ENCODE measurements at places on chromosomes 13 and 19.

DNA sequence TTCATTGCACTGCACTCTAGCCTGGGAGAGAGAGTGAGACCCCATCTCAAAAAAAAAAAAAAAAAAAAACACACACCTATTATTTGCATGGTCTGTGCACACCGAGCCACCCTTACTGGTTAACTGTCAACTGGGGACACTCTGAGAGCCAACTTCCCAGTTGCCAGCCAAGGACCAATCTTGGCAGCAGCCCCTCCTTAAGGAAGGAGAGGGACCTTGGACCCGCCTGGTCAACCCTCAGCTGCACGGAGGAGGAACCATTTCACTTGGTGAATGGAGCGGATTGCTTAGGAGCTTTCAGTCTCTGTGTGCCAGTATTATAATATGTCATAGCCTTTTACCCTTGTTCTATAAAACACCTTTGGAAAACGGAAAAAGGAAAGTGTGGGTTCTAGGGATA is 24.9 kb downstream of the MICOS13 start:
- DNase-seq = no peak

- DNase-seq = no peak
Observed at GRCh38 chr13:51675385-51675784, 91.1 kb downstream of the WDFY2 start.

- DNase-seq = no peak
Observed at GRCh38 chr13:32676242-32676641, 90.0 kb downstream of the PDS5B start.

DNA sequence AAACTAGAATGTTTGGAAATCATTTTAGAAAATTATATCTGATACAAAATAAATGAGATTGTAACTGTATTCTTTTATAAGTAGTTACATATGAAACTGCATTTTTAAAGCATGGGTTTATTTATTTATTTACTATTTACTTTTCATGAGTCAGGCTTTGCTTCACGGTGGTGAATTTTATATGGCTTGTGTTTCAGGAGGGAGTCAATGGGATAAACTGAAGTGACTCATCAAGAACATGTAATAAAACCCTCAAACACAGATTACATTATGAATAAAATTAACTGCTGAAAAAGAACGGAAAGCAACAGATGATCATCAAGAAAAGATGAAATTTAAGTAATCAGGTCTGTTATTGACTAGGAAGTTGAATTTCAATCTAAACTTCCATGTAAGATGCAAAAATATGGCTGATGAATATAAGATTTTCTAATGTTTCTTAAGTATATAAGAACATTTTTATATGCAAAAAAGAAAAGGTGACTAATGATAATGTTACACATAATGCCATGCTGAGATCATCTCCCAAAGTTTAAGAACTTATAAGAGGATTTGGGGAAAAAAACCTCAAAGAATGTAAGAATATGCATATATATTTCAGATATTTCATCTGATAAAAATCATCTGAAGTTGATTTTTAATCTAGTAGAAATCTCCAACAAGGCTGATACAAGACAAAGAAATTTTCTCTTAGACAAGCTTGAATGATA is 383.6 kb downstream of the SLITRK1 start:
- no peak for DNase-seq

- DNase-seq = no peak
Observed at GRCh38 chr13:66958611-66959010, 271.5 kb downstream of the PCDH9 start.

- no peak for DNase-seq
Observed at GRCh38 chr19:50694815-50695145, 24.8 kb downstream of the SHANK1 start.

GRCh38 chr13:80237646-80238045 is 103.3 kb downstream of the SPRY2 start:
- DNase-seq = no peak

GRCh38 chr13:62360609-62361008 is 945.0 kb upstream of the PCDH20 start:
- DNase-seq = no peak

DNA sequence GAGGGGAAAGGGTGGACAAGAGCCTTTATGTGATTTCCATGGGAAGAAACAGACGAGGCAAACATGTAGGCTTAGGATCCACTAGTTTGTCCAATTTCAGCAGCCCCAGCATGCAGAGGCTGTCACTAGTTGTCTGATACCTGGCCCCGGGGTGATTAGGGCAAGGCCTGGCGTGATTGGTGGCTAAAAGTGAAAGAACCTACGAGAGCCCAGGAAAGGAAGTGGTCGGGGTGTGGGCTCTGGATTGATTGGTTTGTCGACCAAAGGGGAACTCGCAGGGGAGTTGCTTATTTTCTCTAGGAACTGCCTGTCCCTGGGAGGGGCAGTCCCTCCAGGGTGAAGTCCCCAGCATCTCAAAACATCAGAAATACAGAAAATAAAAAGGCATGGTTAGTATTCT is 64.2 kb upstream of the UQCRFS1 start:
- DNase-seq = no peak

GRCh38 chr13:49183672-49184325 is 36.3 kb upstream of the MLNR start:
- DNase-seq = no peak

DNA sequence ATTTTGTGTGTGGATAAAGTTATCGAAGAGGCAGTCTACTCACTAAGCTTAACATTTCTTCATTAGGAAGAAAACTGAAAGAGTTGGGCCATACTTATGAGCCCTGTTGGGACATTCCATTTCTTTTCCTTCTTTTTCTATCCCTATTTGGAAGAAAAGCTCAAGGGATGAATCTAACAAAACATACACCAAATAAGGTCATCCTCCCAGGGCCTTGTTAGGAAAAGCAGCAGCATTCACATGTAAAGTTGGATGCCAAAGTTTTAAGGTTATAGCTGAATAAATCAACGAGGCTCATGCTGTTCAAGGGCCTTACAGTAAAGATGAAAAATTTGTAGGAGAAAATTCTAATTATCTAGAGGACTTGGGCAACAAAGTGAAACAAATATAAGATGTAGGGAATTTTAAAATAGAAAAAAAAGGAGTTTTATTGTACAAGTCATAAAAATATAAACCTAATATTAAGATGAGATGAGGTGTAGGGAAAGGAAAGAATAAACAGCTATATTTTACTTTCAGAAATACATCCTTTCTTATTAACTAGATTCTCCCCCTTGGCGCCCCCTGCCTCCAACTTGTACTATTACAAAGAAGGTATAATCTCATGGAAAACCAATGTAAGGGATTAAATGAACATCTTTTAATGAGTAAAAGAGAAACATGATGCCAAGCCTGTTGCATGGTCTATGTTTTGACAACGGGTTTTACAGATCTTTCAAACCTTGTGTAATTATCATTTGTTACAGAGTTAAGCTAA is 160.4 kb downstream of the PCDH20 start:
- DNase-seq = no peak

DNA sequence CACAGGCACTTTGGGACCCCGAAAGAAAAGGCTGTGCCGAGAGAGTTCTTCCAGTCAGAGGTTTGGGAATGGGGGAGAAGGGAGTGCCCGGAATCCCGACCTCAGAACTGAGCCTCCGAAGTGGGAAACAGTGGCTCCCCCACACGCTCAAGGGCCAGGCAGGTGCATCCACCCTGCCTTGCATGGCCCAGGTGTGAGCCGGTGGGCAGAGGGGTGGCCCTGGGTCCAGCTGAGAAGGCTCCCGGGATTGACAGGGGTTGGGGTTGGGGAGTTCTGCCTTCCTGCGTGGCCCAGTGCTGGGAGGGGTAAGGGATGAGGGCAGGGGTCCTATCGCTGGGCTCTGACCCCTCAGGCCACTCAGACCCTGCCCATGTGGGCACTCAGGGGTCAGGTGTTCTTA is 163.5 kb upstream of the TUBA3C start:
- DNase-seq = no peak

GRCh38 chr19:51552996-51553725 is 17.9 kb upstream of the ZNF175 start:
- DNase-seq = no peak

GRCh38 chr13:61664801-61665705 is 249.4 kb upstream of the PCDH20 start:
- no peak for DNase-seq

GRCh38 chr19:51701468-51702100 is 8.5 kb downstream of the SPACA6 start:
- DNase-seq = no peak

GRCh38 chr13:21309542-21310172 is 133.2 kb downstream of the MRPL57 start:
- DNase-seq = no peak

DNA sequence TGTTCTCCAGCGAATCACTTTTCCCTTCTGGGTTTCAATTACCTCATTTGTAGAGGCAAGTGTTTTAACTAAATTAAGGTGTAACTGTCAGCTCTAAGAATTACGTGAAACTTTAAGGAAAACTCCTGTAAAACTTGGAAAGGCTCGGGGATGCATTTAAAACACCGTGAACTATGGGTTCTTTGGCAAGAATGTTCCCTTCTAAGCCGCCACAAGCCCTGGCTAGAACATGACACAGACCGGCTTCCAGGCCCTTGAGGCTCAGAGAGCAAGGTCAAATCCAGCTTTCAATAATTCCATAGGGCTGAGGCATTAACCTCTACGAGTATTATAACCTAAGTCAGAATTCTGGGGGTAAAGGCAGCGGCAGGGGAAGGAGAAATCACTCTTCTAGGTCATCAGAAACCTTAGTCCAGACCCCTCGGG is 685 bp downstream of the VWA8 start:
- DNase-seq = no peak

DNA sequence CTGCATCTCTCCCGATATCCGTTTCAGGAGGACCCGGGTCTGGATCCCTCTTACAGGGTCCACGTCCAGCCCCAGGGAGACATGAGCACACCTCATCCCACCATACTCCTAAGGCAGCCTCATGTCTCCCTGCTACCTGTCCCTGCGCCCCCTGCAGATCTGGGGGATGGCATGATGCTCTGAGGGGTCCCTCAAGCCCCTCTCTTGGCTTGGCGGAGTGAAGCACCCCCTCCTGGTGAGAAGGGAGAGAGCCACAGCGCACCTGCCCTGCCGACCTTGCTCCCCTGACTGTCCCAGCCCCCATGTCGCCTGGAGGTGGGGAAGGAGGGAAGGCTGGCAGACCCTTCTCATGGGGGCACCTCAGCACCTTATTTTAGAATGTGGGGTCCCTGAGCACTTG is 21.5 kb upstream of the ARHGEF7 start:
- no peak for DNase-seq

GRCh38 chr13:20546556-20546955 is 20.4 kb upstream of the IFT88 start:
- DNase-seq = no peak

DNA sequence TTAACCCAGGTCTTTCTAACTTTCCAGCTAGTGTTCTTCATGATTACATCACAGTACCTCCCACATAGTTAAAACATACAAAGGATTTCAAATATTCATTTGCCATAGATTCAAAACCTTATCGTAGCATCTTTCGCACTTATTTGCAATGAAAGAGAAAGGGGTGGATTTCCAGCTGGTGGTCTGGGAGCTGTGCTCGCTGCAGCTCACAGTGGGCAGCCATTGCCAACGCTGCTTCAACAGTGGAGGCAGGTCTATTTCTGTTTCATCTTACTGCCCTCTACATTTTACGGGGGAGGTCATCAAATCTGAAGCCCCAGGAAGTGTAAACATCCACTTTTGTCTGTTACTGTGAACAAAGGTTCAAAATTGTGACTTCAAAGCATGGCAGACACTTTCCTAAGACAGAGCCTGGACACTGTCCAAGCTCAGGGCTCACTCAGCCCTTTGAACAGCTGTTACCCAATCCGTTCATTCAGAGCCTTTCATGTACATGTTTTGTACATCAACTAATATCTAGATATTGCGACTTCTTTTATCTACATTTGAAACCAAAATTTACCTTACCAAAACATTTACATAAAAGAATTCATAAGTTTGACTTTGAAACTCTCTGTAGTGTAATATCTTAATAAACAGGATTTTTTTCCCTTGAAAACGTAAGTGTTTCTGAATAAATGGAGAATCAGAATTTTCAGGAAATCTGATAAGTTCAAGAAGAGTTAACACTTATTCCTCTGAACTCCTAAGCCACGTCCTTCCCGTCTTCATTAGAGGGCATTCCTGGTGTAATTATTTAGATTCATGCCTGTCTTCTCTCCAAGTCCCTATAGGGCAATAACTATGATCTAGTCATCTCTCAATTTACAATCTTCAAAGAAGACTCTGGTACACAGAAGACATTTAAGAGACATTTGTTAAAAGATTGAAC is 25.1 kb downstream of the STARD13 start:
- DNase-seq = no peak

GRCh38 chr13:21823949-21824348 is 153.1 kb downstream of the FGF9 start:
- no peak for DNase-seq

GRCh38 chr13:47397739-47398138 is 500.9 kb upstream of the HTR2A start:
- no peak for DNase-seq

- no peak for DNase-seq
Observed at GRCh38 chr13:19103140-19103539, 78.5 kb downstream of the TUBA3C start.

DNA sequence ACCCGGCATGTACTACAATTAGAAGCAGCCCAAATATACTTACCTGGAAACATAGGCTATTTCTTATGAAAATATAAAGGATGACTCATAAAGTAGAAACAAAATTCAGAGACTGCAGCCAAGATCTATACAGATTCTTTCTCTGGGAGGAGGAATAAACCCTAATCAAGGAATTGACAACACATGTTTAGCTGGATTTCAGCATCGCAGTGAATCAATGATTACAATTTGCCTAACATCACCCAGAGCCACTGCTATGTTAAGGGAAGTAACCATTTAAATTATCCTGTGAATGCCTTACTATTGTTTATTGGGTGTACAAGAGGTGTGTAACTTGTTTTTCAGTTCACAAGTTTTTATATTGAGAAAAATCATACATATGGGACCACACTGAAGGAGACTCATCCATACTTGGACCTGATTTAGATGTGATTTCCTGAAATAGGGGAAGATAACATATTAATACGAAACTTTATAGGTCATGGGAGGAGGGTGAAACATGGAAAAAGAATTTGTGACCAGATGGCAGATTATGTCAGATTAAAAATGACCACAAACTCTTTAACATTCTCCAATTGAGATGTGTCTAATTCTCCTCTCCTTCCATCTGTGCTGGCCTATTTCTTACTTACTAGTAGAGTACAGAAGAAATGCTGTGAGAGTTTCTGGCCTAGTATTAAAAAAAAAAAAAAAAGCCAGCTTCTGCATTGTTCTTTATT is 1168.4 kb downstream of the SLITRK1 start:
- no peak for DNase-seq

DNA sequence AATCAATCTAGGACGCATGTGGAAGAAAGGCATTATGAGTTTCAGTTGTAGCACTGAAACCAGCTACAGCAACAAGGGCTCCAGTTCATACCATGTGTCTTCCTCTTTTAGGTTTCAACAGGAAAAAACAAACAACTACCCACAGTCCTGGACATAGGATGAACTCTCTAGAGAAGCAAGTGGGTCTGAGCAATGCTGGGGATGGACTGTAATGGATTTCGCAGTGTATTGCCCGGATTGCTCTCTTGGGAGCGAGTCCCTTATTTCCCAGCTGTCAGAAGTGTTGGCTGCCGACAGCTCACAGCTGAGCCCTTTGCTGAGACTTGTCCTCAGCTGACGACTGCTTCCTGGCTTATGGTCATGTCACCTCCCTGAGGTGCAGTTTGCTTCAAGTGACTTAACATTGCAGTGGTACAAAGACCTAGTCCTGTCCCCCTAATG is 12.1 kb upstream of the MYCBP2 start:
- DNase-seq = no peak
